GM19239 (cell line): ENCODE measurements at places on chromosomes 6 and 20.

DNA sequence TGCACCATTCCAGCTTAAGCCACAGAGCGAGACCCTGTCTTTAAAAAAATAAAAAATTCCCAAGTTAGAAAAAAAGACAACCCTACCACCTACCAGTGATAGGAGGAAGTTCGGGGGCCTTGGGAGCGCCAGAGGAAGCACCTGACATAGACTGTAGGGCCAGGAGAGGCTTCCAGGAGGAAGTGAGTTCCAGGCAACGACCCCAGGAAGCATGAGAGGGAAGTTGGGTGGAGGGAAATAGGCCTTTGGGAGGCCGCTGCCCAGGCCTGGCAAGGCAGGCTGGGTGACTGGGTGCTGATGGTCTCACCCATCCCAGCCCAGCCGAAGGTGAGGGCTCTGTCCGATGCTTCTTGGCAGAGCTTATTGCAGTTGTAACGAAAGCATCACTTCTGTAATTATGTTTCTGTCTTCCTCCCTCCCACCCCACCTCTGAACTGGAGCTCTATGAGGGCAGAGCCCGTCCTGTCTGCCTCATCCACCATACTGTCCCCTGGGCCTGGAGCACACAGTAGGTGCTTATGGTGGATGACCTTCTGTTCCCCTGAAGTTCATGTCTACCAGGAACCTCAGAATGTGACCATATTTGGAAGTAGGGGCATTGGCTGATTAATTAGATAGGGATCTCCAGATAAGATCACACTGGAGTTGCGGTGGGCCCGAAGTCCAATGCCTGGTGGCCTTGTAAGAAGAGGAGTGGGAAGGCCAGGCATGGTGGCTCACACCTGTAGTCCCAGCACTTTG, 54.1 kb downstream of the UBE2V1 start:
- no peak for DNase-seq

DNA sequence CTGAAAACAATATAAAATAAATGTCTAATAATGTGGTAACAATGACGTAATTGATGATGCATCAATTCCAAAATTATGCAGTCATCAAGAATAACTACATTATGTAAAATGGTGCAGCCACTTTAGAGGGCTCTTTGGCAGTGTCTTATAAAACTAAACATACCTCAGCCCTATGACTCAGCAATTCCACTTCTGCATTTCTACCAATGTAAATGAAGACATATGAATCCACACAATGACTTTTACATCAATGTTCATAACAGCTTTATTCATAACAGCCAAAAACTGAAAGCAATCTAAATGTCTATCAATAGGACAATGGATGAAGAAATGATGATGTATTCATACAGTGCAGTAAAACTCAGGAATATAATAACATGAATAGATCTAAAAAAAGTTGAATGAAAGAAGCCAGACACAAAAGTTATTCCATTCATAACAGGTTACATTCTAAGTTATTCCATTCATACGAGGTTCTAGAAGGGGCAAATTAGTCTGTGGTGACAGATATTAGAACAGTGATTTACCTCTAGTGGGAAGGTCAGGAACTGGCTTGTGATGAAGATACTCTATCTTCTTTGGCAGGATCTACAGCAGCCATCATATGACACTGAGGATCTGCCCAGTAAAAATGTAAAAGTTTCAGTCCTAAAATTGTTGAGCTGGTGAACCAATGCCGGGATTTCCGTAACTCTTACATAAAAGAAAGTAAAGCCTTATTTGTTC, 396.1 kb downstream of the PLCB1 start:
- DNase-seq, result no peak

DNA sequence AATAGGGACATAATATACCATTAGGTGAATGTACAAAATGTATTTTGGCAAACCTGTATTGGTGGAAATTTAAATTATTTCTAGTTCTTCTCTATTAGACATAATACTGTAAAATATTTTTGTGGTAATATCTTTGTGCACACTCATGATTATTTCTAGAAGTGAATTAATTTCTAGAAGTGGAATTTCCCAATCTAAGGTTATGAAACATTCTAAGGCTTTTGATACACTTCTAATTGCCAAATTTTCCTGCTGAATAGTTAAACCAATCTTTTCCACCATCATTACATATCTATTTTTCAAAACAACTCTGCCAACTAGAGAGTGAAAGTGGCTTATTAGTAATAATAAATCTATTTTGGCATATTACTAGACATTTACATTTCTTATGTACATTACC, 1.8 kb upstream of the CCND3 start:
- DNase-seq, result no peak

- no peak for DNase-seq
Measured at GRCh38 chr6:82882363-82883023, 183.1 kb downstream of the UBE3D start.

DNA sequence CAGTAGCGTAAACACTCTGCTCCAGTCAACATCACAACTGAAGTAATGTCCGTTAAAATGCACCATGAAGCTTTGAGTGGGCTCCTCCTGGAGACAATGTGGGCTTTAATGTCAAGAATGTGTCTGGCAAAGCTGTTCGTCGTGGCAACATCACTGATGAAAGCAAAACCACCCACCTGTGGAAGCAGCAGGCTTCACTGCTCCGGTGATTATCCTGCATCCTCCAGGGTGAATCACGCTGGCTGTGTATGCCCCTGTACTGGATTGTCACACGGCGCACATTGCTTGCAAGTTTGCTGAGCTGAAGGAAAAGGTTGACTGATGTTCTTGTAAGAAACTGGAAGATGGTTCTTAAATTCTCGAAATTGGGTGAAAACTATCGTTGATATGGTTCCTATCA, 128.5 kb downstream of the MOXD1 start:
- DNase-seq, result no peak
